ENCODE measurements at places on chromosomes 4 and X. TPM values are rescaled to one million over a fixed set of nuclear protein-coding genes. Genes with fewer than 3 reads are reported as not detected.

IRF2 gene
- 12.7 TPM for total RNA-seq

GRCh38 chrX:1591863-1592469 lies 562 bp downstream of the AKAP17A start:
- no peak for DNase-seq

DNA sequence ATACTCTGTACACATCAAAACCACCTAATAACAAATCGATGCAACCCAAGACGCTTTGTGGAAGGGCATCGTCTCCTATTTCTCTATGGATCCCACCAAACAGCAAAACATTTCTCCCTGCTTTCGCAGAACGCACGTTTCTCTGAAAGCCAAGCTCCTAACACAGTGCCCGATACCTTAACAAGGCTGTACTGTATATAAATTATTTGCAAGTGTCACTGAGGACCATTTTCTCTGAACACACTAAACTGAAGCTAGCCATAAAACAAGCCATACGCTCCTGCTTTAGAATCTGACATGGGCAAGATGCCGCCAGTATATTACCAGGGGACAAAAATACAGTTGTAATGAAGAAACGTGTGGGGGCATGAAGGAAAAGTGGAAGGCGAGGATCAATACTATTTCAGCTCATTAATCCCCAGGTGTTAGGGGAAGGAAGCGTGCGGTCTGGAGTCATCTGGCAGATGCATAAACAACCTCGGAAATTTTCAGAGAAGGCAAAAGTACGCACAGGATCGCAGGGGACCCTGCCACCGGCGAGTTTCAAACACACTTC lies 703 bp downstream of the KCNIP4 start:
- DNase-seq = no peak

DNA sequence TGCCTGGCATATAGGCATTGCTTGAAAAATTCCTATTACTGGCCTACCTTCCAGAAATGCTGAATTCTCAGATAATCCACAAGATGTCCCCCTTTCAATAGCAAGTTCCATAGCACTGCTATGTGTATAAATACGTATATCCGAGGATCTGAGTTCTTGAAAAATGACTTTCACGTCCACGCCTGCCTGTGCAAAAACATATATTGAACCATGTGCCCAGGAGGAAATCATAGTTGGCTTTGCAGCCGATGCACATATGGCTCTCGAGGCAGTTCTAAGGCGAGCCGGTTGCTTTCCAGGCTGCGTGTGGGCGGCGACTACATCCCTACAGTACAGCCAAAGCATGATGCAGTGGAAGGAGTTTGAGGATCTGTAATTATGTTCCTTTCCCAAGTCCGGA lies 55.4 kb upstream of the ESX1 start:
- DNase-seq = peak; percentile 3

DNA sequence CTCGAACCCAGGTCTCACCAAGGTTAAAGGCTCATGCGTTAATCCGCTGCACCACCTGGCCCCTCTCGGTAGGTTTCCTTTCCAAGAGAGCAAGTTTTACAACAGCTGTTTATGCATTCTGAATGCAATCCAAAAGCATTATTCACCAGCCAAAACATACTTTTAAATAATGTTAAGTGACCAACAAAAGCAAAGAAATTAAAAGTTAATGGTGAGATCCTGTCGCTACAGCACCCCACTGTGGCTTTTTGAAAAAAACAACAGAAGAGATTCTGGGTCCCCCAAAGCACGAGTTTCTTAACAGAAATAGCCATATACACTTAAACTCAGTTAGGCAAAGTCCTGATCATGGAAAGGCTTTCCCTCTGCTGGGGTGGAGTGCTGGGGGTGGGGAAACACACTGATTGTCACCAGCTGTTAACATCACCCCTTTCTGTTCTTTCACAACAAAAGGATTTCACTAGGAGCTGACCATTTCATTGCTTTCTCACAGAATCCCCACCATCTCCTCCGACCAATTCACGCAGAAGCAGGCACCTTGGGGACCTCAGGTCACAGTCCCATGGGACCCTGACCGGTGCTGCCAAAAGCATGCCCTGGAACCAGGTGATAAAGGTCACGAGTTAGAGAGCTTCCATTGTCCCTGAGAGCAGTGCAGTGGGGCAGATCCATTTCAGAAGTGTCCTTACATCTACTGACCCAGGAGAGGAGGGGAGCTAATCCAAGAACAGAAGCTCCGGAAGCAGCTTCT lies 51.2 kb downstream of the ZNF827 start:
- DNase-seq = no peak

DNA sequence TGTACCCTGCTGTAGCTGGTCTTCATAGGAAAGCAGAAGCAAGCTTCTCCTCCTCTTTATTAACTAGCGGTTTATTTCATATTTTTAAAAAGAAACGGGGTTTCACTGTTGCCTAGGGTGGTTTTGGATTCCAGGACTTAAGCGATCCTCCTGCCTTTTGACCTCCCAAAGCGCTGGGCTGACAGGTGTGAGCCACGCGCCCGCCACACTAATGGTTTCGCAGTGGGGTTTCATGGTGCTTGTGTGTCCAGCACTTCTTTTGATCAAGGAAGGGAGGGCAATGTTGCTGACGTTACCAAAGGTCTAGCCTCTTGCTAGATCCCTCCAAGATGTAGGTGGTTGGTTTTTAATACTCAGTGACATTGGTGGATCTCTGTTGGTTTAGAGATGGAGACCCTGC lies 1.4 kb downstream of the MAEA start:
- no peak for DNase-seq
